ENCODE measurements at places on chromosomes 6 and 20.

DNA sequence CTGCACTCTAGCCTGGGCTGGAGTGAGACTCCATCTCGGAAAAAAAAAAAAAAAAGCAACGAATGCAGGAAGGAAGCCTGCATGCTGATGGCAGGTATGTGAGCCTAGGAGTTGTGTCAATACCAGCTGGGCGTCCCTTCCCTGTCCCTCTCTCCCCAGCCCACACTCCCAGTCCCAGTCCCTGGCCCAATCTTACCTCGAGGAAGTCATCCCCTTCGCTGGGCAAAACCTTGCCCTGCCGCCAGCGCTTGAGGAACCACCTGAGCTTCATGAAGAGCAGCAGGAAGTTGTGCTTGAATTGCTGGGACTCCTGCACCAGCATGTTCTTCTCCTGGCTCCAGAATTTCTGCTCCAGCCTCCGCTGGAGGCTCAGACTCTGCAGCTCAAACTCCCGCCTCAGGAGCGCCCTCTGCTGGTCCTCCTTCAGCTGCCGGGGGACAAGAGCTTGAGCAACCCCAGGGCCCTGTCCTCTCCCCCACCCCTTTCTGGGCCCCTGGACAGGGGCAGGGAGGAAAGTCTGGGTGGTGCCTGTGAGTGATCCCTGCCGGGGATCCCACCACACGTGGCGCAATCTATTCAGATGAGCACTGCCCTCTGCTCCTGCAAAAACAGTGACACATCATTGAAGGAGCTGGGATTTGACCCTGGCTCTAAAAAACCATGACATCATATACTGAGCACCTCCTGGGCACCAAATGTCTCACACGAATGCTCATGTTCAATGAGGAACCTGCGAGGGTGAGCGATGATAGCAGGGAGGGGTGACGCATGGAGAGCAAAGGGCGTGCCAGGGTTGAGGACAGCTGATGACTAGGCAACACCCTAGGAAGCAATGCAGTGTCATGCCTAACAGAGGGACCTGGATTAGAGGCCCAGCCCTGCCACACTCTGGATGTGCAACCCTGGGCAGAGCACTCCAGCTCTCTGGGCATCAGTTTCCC lies 35.0 kb upstream of the DSN1 start:
- no peak for DNase-seq

GRCh38 chr6:140360651-140361050 lies 986.2 kb upstream of the CITED2 start:
- DNase-seq = no peak

DNA sequence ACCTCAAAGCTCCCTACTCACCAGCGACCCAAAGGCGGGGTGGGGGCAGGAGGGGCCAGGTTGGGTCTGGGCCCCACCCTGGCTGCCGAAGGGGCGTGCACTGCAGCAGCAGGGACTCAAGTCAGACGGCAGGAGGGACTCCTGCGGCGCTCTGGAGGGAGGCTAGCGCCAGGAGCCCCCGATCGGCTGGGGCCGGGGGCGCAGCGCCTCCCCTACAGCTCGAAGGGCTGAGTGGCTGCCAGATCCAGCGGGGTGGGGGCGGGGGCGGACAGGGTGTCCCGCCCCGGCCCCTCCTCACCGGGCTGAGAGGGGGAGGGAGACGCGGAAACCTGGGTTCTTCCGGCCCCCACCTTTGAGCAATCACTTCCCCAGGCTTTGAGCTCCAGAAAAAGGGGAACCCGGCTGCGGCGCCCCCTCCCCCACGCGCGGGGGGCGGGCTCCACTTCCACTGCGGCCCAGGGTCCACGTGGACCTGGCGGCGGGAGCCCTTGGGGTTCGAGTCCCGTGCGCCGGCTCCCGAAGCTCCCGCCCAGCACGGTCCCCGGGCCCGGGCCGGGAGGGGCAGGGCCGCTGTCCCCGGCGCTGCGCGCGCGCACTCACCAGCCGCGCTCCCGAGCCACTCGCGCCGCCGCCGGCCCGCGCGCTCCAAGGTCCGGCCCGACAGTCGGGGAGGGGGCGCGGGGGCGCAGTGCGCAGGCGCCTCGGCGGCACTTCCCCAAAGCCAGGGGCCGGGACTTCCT lies at the start of gene RGS19:
RGS19 (minus strand) TSS at position 246 of the 740 bp plus-strand sequence. CDS start 2,632 bp downstream, outside the sequence.
- DNase-seq = peak; percentile 86

GRCh38 chr6:142842418-142843261 lies 102.3 kb downstream of the HIVEP2 start:
- no peak for DNase-seq

DNA sequence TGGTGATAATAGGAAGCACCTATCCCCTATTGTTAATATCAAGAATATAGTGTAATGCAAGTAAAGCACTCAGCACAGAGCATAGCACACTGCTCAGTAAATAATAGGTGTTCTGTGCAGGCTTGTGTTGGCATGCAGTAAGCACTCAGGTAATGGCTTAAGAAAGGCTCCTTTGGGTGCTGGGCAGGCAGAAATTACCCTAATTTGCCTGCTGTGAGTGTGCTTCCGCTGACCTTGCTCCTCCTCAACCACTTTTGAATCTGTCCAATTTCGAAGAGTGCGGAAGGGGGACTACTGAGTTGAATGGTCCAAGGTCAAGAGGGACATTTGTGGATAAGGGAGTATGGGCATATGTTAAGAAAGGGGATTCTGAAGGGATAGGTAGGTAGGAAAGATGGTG lies 15.4 kb downstream of the SRSF3 start:
- no peak for DNase-seq

DNA sequence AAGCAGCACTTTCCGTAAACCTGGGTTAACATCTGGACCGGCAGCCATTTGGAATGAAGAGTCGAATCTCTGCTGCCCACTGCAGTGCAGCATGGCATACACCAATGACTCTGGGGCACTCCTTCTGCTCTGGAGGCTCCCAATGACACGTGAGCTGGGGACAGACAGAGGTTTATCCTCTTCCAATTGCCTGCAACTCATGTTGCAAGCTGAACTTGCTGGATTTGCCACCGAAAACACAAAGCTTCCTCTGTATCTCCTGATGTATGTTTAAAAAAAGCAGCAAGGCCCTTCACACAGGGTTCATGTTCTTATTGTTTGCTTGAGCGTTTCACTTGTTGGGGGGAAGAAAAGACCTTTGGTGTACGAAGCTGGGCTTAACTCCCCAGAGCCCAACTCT lies 10.8 kb downstream of the NCOA5 start:
- no peak for DNase-seq

GRCh38 chr20:11162026-11162775 lies 488.4 kb upstream of the JAG1 start:
- no peak for DNase-seq

DNA sequence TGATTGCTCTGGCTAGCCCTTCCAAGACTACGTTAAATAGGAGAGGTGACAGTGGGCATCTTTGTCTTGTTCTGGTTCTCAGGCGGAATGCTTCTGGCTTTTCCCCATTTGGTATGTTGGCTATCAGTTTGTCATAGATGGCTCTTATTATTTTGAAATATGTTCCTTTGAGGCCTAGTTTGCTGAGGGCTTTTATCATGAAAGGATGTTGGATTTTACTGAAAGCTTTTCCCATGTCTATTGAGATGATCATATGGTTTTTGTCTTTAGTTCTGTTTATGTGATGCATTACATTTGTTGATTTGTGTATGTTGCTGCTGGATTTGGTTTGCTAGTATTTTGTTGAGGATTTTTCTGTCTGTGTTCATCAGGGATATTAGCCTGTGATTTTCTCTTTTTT lies 9.9 kb upstream of the RNASET2 start:
- DNase-seq = no peak

DNA sequence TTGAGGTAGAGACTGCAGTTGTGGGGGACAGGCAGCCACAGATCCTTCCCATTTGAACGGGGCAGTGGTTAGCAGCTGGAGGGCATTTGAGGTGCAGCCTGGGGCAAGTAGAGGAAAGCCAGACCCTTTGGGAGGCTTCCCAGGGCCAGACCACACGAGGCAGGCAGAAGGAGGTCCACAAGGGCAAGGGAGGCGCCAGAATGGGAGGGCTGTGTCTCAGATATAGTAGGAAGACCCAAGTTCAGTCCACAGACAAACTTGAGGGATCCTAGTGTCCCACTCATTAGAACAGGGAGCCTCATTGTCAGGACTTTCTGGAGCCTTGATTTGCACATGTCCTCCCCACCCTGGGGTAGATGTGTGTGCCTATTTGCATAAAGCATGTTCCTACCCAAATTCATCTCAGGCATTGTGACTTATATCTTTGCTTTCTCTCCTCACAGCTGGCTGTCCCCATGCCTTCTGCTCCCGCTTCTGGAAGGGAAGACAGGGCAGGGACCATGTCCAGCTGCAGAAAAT lies 166.0 kb downstream of the VEGFA start:
- no peak for DNase-seq

DNA sequence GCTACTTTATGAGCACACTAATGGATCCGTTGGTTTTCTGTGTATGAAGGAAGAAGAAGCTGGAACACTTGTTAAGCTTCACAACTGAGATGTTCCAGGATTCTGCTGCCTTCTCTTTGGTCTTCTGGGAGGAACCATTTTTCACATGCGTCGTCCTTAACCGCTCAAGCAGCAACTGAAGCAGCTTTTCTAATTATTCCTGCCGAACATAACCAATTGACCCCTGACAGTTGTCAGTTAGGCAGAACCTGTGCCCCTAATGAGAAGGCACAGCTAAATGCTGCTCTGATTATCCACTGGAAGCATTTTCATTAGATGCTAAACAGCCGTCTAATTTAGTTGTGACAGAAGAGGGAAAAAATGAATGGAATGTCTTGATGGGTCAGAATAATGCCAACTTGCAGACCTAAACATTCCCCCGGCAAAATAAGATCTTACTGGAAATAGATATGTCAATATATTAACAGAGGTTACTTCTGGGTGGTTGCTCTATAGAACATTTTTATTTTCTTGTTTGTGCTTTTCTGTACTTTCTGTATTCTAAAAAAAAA lies 85.0 kb upstream of the SMLR1 start:
- DNase-seq = no peak

DNA sequence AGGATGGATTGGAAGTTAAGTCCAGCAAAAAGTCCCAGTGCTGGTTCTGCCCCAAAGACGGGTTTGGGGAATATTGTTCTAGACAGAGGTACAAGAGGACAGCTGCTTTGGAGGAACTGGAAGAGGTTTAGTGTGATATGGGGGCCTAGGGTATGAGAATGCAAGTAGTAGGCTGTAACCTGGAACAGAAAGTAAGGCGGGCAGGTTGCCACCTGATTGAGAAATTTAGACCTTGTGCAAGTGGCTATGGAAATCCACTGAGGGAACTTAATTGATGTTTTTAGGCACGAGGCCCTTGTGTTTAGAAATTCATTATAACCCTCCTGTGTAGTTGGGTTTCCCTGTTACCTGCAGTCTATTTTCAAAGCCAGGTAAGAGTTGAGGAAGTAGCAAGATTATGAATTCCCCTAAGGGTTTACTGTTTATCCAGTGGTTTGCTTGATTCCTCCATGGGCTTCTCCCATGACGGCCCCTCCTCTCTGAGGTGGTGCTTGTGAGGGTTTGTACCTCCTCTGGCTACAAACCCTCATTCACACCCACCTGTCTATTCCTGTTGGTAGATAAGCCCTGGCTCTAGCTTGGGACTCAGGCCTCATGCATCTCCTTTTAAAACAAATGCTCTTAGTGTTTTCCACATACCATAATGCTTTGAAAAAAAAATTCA lies 42.0 kb upstream of the BCAS1 start:
- DNase-seq = no peak

All from frontal cortex (tissue), 4 donors.